ENCODE measurements at places on chromosomes 5 and 9.

DNA sequence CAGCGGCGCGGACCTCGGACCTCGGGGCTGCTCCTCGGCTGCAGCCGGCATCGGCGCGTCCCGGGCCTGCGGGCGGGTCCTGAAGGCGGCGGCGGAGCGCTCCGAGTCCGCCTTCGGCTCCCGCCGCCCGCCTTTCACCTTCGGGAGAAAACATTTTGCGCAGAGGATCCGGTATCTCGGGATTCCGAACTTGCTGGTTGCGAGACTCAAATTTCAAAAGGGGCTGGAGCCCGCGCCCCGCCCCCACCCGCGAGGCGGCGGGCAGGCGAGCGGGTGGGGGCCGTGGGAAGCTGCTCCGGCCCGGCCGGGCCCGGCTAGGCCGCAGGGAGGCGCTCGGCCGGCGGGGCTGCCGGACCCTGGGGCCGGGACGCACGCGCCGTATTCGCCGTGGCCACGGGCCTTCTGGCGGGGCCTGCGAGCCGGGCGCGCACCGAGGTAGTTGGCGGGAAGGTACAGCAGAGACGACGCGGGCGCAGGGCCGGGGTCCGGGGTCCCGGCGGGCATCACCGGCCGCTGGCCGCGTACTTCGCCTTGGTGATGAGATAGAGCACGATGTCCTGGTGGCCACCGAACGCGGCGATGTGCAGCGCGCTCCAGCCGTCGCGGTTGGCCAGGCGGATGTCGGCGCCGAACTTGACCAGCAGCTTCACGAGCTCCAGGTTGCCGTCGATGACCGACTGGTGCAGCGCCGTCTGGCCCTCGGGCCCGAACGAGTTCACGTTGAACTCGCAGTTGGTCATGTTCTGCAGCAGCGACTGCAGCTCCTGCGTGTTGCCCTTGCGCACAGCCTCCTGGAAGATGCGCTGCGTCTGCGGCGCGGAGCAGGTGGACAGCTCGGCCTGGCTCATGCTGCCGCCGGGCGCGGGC, 757 bp downstream of the NRARP start:
- no peak for DNase-seq

DNA sequence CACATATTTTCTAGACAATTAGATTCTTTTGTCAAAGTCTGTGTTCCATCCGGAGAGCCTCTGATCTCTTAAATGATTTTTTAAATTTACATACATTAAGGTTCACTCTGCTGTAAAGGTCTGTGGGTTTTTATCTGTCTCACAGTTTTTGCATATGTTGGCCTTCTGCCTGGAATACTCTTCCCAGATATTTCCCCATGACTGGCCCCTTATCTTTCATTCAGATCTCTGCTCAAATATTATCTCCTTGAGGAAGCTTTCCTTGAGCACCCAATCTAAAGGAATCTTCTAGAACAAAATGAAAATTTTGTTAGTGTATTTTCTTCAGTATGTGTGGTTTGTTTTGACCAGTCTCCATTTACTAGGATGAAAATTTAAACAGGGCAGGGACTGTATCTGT, 26.3 kb downstream of the FAF2 start:
- DNase-seq, result no peak

DNA sequence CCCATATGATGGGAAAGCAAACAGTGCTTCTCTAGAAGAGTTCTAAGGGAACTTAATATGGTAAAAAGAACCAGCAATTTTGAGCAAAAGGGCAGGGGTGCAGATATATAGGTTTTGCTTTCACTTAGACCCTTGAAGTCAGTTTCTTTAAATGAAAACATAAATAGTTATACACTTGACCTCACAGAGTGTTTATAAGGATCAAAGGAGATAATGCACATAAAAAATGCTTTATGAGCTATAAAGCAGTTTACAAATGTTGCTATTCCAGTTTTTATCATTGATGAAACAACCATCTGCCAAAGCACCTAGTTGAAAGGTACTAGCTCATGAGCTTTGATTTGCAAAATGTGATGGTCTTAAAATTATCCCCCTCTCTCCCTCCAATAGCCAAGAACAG, 45.7 kb downstream of the ITGA2 start:
- no peak for DNase-seq

- DNase-seq, result peak; percentile 53
Observed at GRCh38 chr5:35436400-35437057, 181.1 kb upstream of the SPEF2 start.

DNA sequence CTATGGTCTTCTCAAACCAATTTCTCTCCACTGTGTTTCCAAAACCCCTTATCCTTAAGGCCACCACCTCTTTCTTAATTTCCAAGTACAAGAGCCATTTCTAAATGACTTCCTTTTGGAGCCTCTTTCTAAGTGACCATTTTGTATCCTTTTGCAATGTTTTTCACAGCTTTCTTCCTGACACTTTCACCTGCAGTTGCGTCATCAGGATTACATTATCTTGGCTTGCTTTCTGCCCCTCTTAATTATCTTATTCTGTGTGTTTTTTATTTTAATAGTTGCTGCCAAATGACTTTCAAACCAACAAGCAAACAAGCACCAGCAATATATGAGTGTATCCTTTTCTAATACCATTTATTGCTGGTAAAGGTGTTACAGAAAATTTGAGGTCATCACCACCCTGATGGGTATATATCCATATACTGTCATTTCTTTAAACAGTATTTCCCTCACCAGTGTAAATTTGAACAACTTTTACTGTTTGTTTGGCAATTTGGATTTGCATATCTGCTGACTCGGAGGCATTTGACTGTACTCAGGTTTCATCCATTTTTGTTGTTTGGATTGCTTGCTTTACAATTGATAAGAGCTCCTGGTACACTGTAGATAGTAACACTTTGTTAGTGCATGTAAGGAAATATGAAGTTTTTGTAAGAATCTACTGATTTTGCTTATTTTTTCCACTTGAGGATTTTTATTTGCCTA, 5.4 kb upstream of the ANXA1 start:
- no peak for DNase-seq

- no peak for DNase-seq
Observed at GRCh38 chr9:18253950-18254349, 220.0 kb upstream of the ADAMTSL1 start.

DNA sequence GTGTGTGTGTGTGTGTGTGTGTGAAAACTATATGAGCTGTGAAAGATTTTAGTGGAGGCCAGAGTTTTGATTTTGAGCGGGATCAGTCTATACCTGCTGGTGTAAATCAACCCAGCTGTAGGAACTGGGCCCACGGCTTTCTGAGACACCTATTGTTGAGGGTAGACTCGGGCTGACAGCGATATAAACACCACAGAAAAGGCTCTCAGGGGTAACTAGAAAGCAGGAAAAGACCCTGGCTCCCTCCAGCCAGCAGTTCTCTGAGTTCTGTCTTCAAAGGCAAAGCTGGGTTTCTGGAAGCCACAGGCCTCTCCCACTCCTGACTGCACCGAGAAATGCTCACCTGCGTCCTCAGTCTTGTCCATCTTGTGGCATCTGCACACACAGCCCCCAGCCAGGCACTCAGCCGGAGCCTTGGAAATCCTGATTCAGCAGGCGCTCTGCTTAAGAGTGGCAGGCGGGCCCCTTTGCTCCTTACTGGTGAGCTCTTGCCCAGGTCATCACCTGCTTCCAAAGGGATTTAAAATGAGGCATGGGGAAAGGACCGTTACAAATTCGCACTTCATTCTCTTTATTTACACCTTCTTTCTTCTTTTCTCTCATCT, 223.3 kb downstream of the NDUFS4 start:
- no peak for DNase-seq

- no peak for DNase-seq
Observed at GRCh38 chr9:88530051-88530450, 4.9 kb upstream of the NXNL2 start.

DNA sequence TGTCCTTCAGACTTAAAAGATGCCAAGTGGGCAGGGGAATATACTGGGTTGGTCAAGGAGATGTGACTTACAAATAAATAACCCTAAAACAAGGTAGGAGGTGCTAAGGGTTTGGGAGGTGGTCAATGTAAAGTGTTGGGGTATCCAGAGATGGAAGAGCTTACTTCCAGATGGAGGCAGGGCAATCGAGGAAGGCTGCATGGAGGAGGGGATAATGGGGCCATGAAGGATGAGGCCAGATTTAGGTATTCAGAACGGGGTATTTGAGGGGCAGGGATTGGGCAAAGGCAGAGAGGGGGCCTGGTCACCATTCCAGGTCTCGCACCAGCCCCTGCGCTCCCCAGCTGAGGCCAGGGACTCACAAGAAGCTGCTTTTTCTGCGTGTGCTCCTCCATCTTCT, 57.9 kb upstream of the FBXW11 start:
- no peak for DNase-seq

- no peak for DNase-seq
Observed at GRCh38 chr9:137021979-137022661, 5.9 kb downstream of the ABCA2 start.

- DNase-seq, result no peak
Observed at GRCh38 chr9:2621722-2622460, at the start of gene VLDLR. Gene VLDLR (plus strand): TSS chr9:2621787. CDS start chr9:2622190, 403 bp downstream.

GRCh38 chr9:13023498-13023897, 248.7 kb downstream of the LURAP1L start:
- DNase-seq, result no peak

GRCh38 chr5:38591523-38591849, 35.0 kb upstream of the LIFR start:
- no peak for DNase-seq

GRCh38 chr5:53873235-53873634, 312.8 kb downstream of the NDUFS4 start:
- no peak for DNase-seq

DNA sequence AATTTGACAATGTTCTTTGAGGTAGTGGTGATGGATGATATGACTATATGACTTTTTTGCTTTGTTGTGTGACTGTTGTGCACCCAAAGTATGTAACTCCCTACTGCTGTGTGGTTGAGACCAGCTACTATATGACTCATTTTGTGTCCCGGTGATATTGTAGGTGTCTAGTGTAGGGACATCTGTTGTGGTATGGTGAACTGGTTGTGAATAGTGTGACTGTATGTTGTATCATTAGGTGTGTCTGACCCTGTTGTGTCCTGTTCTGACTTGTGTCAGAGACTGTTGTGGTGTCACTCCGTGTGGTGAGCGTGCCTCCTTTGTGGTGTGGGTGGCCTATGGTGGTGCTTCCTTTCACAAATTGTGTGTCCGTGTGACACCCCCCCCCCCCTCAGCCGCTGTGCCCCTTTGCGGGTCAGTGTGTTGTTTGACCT, 11.2 kb upstream of the CXXC5 start:
- DNase-seq, result no peak

DNA sequence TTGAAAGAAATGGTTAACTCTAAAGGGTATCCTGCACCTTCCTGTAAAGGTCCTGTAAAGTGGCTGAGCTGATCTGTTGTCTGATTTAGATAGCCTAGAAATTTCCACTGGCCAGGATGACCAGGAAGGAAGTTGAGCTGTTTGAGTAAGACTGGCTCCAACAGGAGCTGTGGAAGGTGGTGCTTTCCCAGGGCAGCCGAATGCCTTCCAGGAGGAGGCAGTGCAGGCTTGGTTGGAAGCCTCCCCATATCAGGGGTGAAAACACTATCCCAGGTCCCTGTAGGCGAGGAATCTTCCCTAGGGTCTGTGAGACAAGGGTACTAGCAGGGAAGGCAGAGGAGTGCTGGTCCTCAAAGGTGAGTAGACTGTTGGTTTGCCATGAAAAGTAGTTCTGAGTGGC, 98.4 kb downstream of the LIX1 start:
- DNase-seq, result no peak

DNA sequence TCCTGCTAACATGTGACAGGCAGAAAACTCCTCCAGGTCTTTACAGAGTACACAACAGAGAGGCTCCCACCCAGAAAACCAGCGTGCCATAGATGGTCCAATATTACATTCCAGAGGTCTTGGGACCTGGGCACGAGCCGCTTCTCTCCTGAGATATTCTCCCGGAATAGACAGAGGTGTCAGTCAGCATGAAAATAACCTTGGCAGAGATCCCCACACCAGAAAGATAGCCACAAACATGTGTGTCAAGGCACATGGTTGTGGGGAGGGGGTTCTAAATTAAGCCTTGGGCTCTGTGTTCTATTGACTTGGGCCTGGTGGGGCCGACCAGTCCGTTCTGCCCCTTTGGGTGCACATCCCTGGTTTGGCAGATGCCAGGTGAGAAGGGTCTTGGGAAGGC, 78.4 kb downstream of the BOD1 start:
- DNase-seq, result no peak

DNA sequence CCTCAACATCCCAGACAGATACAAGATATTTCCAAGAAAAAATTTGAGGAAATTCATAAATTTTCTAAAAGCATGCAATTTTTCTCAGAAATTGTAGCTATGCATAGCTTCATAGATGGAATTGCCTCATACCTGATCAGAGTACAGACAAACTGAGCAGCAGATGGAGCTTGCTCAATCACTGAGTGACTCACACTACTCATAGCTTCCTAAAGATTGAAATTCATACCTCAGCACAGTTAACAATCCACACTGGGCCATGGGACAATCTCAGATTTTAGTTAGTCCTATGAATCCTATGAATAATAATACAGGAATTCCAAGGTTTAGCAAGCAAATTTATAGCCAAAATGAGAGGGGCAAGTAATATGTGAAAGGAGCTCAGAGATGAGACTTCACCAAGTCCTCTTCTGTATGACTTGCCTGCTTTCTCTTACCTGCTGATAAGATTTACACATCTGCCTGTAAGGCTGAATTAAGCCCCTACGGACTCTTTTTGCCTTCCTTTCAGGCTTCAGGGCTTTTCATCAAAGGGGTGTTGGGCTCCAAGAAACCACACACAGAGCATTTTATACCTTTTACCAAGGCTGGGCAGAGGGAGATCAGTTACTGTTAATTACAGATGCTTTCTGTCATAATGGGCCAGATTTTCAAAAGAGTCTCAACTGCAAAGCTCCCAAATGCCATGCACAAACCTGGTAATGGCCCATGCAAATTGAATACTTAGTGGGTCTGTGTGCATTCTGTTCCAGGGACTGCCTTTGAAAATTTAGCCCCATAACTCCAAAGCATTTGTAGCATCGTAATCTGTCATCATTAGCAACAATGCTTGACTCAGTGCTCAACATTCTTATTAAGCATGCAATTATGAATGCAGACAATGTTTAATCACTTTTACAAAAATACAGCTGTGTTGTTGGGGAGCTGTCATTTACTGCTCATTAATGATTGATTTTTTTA, 439.3 kb downstream of the DTWD2 start:
- DNase-seq, result no peak

DNA sequence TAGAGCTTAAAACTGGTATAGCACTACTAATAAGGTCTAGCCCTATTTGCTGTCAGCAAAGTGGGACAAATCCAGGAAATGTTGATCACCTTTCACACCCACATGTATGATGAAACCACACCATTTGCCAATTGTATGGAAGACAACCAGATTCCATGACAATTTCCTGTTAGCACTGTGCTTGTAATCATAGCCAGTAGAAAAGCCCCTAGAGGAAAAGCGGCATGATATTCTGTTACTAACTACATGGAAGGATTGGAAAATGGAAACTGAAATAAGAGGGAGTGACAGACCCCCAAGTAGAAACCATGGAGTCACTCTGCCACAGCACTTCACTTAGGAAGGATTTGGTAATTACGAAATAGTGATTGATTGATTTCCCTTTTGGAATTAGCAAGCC, 923 bp downstream of the SPATA6L start:
- DNase-seq, result no peak
